ENCODE measurements at places on chromosomes 11 and 22.
A peak's percentile ranks its signal among the peaks of the same experiment; 100 is the strongest.

GRCh38 chr22:43931771-43932170 lies 8.2 kb downstream of the PNPLA3 start:
- DNase-seq = no peak

DNA sequence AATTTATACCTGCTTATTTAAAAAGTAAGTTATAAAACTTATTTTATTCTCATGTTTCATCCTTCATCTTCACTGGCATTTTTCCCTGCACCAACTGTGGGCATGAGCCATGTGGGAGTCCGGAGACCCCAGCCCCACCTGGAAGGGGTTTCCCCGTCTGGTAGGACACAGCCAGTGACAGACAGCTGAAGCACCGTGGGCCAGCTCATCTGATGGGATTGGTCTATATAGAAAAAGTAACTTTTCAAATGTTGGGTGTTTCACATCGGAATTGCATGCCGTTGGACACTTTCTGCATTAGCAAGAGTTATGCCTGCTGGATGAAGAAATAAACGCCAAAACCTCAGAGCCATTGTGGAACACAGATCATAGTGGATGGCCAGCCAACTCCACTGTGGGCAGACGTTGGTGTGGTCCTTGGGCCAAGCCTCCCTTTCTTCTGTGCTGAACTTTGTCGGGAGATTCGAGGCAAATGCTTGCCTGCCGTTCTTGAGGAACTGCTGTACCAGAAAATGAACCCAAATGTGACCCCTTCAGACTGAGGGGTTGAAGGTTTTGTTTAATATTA lies 1329.3 kb downstream of the TBC1D22A start:
- peak; percentile 41 for DNase-seq

GRCh38 chr11:76663486-76663810 lies 7.1 kb downstream of the LRRC32 start:
- peak; percentile 50 for DNase-seq

DNA sequence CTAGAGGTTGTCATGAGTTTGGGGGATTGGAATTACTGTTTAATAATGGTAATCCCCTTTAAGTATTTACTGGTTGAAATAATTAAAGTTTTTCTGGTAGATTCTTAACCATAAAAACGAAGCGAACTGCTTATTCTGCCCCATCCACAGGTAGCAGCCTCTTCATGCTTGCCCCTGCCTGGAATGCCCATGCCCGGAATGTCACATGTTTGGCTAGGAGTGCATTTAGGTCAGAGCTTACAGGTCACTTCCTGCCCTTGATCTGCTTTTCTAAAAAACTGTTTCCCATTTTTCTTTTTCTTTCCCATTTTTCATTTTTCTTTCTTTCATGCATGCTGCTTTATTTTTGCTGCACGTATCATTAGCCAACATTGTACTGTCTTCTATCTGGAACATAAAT lies 69.1 kb downstream of the YAP1 start:
- DNase-seq = no peak

GRCh38 chr11:59174664-59175033 lies 2.7 kb downstream of the DTX4 start:
- no peak for DNase-seq

- DNase-seq = no peak
Measured at GRCh38 chr22:36641902-36642640, 61.5 kb downstream of the CACNG2 start.

GRCh38 chr11:27201454-27202302 lies 161.1 kb downstream of the BBOX1 start:
- peak; percentile 75 for DNase-seq

- no peak for DNase-seq
Measured at GRCh38 chr22:46443850-46444389, 93.5 kb downstream of the CELSR1 start.

DNA sequence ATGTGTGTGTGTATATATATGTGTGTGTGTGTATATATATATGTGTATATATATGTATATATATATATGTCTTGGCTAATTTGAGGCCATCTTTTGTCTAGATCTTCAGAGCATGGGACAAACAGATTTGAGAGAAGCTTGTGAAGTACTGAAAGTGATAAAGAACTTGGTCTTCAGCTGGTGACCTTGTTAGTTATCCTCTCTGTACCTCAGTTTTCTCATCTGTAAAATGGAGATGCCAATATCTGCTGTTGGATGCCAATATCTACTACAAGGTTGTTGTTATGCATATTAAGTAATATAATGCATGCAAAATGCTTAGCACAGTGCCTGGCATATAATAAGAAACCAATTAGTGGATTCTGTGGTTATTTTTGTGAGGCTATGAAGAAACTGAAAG lies 2.5 kb upstream of the FEZ1 start:
- no peak for DNase-seq

DNA sequence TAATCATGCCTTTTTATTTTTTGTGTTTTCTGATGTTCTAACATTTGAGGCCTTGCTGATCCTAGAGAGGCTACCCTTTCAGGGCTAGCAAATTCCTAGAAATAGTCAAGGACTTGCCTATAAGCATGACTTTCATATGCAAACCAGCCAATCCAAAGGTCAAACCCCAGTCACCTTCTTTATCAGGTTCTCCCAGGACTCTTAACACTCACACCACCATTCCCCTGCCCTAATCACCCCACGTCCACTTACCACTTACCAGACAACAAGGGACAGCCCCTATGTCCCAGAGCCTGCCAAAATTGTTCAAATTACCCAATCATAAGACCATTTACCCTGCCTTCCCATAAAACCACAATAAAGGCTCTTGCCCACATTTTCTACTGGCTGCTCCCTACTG lies 1339.8 kb downstream of the LRRC4C start:
- DNase-seq = no peak

DNA sequence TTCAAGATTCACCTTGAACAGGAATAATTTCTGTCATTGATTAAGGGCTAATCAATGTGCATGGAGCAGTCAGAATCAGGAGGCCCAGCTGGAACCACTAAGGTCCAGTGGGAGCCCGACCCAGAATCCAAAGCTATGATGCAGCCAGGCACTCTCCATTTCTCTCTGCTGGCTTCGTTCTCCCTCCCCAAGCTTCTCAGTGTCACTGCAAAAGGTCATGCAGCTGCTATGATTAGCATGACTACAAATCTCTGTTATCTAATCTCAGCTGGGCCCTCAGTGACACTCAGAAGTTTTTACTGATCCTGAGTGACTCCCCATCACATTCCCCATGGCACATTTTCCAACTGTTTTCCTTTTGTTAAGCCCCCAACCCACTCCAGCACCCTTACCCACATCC lies 31.1 kb upstream of the PRSS23 start:
- DNase-seq = no peak

DNA sequence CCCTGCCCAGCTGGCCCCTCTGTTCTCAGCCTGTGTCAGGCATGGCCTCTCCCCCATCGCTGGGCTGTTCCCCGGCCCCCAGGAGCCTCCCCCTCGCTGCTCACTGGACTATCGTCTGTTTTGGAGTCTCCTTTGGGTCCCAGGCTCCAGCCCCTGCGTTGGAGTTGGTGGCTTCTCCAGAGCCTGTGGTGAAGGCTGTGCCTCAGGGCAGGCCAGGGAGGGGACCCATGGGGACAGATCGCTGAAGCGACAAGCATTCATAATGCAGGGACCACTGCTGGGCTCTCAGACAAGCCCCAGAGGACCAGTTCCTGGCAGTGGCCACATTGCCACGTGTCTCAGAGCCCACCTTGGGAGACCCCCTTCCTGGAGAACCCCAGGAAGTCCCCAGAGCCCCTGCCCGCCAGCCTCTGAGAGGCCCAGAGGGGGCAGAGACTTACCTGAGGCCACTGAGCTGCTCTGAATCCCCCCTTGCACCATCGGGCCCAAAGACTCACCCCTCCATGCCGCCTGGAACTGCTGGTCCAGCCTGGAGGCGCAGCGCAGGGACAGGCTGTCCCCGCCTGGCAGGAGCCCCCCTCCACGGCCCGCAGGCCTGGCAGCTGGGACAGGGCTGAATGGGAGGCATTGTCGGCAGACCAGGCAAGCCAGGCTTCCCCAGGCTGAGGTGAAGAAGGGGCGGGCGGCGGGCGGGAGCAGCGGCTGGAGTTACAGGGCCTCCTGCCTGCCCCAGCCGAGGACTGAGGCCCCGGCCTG lies at the start of gene CHADL:
Gene CHADL (minus strand): TSS at position 555 of the 756 bp plus-strand sequence. CDS start 50 bp downstream, at position 505.
- no peak for DNase-seq

DNA sequence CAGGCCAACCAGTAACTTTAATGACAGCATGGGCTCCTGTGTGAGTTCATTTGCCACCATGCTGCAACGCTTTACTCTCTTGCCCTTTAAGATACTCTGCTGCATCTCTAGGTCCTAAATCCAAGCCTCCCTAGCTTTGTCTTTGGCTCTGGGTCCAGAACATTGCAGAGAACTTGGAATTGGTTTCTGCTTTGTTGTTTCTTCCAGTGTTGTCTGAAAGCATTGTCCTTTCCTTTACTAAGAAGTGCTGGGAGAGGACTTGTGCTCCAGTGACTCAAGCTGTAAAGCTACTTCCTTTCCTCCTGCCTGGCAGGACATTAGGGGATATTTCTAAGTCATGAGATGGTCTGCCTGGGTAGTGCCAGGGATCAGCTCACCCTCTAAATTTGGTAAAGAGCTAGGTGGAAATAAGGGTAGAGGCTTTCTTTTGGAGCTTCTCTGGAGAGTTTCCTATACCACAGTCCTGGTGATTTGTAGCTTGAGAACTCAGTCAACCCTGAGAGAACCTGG lies 202.5 kb upstream of the CADM1 start:
- DNase-seq = no peak

DNA sequence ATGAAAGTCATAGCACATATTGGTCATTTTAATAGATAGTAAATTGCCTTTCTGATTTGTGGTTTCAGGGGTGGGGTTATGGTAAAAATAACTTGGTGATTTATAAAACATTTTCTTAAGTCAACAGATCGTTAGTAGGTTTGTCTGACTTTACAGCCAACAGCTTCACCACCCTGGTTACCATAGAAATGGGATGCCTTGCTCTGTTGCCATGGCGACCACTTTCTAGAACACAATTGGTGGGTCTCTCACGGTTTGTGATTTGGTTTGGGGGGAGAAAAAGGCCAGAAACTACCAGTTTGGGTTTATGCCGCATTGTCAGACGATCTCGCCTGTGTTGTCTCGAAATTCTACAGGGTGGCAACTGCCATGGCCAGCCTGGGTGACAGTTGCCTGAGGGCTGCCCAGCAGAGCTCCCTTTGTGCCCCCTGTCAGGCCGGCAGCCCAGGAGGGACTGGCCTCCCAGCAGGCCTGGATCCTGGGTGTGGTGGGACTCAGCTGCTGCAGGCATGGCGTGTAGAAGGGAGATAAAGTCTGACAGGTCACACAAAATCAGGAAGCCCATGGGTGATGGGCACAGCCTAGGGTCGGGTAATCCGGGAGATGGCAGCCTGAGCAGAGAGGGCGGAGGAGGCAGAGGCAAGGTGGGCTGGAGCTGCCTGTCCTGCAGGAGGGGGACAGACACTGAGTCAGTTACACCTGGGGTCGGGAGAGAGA lies 30.9 kb downstream of the KCNC1 start:
- DNase-seq = no peak

DNA sequence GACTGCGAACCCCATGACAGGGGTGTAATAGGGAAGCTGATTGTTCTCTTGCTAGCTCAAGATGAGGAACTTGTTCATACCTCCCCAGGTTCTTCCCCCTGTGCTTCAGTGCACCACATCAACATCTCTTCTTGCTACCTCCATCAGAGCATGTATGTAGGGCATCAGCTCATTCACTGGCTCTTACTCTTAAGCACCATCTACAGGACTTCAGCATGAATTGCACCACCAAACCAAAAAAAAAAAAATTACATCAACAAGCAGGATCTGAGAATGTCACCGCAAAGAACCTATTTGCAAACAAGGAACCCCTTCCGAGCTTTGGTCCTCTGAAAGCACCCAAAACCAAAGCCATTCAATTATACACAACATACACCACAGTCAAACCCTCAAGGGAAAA lies 2226.5 kb upstream of the RAG2 start:
- no peak for DNase-seq

GRCh38 chr11:116114198-116114651 lies 610.0 kb upstream of the CADM1 start:
- DNase-seq = peak; percentile 15

DNA sequence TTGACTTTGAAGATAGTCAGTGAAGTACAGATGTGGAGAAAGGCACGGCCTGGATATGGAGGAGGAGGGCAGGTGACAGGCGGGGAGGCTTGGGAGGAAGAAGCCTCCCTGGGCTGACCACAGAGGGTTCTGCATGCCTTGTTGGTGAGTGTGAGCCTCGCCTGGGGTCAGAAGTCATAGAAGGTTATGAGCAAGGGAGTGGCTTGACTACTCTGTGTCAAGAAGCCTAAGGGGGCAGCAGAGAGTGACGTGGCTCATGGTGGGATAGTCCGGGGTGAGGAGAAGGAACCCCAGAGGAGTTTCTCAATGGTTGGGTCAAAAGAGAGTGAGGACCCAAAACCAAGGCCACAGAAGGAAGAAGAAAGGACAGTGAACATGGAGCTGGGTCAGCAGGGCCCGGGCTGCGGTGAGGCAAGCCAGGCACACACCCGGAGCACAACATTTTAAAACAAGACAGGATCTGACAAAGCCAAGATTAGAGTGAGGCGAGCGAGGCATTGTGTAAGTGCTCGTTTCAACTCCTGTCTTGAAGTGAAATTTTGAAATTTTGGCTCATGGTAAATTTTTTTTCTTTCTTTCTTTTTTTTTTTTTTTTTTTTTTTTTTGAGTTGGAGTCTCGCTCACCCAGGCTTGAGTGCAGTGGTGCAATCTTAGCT lies 31.9 kb downstream of the PDGFB start:
- DNase-seq = no peak

- DNase-seq = no peak
Measured at GRCh38 chr11:57409321-57410100, 17.4 kb downstream of the SLC43A3 start.

- no peak for DNase-seq
Measured at GRCh38 chr11:64644647-64645275, 53.7 kb downstream of the SLC22A12 start.

DNA sequence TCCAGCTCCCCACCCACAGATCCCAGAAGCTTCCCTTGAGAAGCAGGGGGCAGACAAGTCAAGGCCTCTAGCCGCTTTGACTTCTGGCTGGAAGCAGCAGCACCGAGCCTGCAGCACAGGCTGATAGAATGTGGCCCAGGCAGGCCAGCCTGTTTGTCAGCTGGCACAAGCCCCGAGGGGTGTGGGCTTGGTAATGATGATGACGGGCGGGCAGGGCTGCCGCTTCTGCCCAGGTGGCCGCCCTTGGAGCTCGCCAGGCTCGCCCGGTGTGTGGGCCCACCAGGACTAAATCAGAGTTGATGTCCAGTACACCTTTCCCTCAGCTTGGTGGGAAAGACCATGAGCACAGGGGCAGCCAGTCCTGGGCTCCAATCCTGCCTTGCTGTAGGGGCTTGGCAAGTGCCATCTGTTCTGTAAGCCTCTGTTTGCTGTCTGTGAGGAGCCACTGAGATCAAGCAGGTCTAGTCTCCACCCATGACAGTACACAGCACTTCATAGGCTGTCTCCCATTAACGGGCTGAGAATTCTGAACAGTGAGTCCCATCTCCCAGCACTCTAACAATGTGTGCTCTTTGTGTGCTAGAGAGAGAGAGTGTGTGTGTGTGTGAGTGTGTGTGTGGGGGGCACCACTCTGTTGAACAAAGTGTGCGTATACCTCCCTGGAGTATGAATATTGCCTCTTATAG lies 26.8 kb downstream of the MICAL2 start:
- DNase-seq = no peak

- DNase-seq = no peak
Measured at GRCh38 chr11:94402355-94402754, 1.1 kb upstream of the GPR83 start.

- DNase-seq = no peak
Measured at GRCh38 chr22:42258126-42258525, 12.3 kb downstream of the TCF20 start.

All from left forelimb (tissue), 1 donor.